ENCODE measurements at places on chromosomes 6 and 20. TPM values are rescaled to one million over a fixed set of nuclear protein-coding genes. Genes with fewer than 3 reads are reported as not detected.

DNA sequence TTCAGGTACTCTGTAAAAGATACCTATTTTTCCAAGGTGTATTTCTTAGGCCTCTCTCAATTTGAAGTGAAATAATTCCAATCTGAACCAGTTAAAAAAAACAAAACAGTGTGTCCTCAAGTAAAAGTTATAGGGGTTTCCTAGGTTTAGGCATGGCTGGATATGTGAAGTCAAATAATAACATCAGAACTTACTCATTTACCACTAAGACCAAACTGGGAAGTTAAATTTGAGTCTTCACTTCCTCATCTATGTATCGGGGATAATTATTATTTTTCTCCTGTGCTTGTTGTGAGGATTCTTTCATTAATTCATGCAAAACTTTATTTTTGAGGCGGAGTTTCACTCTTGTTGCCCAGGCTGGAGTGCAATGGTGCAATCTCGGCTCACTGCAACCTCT, 86.2 kb upstream of the PTPRK start:
- no peak for DNase-seq

DNA sequence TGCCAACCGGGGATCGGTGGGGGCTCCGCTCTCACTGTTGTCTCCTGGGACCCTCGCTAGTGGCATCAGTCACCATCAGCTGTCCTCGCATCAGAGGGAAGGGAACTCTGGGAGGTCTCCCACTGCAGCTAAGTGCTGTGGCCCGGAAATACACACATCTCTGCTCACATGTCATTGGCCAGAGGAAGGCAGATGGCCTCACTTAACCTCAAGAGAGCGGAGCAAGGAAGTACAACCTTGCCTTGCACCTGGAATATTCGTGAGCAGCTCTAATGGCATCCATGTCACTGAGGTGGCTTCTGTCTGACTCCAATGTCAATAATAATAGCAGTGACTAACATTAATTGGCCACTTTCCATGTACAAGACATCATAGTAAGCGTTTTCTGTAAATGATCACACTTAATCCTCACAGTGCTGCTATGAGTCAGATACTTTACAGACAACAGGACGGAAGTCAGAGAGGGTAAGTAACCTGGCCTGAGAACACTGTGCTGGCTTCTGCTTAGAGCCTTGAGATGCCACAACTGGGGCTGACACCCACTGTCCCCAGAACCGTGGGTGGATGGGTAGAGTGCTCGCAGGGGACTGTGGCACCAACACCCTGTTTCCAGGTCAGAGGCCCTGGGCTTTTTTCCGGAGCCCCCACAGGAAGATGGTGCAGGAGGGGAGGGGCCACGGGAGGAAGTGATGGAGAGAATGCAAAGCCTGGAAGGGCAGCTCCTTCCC, 6.0 kb downstream of the LHFPL5 start:
- DNase-seq, result no peak

GRCh38 chr20:63177134-63177784, 38.7 kb downstream of the YTHDF1 start:
- DNase-seq, result no peak

DNA sequence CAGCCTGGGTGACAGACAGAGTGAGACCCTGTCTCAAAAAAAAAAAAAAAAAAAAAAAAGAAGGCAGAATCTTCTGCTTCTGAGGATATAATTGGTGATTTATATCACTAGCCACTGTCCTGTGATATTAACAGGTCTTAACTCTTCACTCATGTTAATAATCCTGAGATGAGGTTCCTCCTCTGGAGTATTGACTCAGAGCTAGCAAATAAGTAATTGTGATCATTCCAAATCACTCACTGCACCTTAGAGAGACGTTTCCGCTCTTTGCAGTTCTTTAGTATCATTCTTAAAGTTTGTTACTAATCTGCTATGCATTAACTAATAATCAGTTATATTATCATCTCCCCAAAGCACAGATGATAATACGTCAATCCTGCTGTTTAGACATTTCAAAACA, 41.6 kb upstream of the NOX3 start:
- DNase-seq, result no peak

DNA sequence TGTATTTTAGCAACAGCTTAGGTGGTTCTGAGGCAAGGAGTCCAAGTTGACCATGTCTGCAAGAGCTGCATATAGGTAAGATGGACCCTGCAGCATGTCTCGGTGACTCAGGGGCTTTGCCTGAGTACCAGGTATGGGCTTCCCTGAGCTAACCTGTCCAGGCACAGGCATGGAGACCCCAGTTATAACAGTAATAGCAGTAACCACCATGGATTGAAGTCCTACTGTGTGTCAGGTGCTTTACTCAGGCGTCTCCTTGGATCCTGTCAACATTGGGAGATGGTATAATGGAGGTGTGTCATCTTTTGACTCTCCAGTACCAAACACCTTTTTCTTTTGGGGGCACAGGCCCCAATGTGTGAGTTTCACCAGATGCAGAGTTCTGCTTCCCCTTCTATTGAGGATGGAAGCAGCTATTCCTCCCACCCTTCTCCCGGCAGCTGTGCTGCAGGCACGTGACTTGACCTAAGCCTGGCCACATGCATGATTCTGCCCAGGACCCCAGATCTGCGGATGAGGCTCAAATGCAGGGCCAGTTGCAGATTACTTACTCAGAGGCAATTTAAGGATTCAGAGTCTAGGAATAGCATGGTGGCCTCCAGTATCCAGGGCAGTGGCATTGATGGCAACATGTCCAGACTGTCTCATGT, 13.8 kb downstream of the TREM1 start:
- DNase-seq, result no peak

- no peak for DNase-seq
These were observed 48.6 kb downstream of the KDM1B start for GRCh38 chr6:18203786-18204185.

GRCh38 chr6:53818858-53819609, 24.2 kb downstream of the LRRC1 start:
- DNase-seq, result no peak

DNA sequence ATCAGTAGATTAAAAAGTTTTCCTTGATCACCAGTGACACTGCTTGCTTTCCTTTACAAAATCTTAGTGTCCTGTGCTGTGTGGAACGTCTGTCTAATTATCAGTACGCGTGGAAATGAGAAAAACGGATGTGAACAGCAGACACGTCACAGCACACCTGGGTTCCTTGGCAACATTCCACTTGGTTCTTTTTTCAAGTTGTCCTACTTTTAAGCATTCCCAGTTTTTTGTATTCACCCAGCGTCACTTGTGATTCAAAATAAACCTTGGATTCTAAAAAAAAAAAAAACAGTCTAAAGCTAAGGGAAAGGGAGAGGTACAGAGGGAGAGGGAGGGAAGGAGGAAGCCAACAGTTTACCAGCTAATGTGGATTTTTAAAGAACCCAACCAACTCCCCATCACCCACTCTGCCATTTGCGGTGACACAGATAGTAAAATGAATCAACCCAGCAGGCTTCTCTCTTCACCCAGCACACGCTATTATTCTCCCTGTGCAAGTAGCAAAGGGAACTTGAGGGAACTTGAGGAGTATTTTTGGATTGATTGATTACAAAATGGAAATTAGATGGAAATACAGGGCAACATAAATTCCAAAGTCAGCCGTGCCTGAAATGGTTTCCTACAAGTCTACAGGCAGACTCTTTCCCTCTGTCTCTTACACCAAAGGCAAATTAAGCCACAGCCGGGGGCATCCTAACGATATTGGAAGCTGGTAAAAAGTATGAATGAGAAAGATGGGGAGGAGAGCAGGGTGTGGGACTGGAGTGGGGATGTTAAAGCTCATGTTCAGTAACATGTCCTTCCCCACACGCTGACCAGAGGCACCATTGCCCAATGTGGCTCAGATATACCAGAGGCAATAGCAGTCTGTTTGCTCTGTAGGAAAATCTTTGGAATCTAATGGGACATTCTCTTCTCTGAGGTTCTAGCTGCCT, 129.8 kb downstream of the SASH1 start:
- DNase-seq, result no peak

Gene ULBP1
- 1.5 TPM for polyA plus RNA-seq

Gene C6orf163
- 3.2 TPM for polyA plus RNA-seq
